Fibroblast of the aortic adventitia (primary cell): ENCODE measurements at places on chromosomes 5 and 9.

DNA sequence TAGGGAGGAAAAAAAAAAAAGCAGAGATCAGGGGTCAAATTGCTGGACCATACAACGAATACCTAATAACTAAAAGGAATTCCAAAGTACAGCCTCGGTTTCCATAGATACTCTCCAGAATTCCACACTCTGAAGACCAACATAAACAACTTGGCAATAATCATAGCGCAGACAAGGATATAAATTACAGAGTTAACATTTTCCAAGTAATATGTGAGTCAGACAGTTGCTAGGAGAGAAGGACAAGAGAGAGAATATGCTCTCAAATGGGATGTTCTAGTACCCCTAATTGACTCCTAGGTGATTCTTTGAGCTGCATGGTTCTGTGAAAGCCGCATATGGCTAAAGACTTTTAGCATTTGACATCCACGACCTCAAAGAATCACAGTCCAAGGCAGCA lies 165.2 kb downstream of the FRMD3 start:
- no peak for DNase-seq

DNA sequence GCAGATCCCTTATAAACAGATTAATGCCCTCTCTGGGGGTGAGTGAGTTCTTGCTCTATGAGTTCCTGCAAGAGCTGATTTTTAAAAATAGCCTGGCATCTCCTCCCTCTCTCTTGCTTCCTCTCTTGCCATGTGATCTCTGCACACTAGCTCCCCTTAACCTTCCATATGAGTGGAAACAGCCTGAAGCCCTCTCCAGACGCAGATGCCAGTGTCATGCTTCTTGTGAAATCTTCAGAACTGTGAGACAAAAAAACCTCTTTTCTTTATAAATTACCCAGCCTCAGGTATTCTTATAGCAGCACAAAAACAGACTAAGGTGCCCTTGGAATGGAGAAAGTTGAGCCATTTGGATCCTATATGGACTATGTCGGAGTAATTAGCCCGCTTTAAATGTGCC lies 559.7 kb upstream of the CYLC2 start:
- no peak for DNase-seq

GRCh38 chr9:35892051-35892450 lies 14.0 kb upstream of the HRCT1 start:
- no peak for DNase-seq

DNA sequence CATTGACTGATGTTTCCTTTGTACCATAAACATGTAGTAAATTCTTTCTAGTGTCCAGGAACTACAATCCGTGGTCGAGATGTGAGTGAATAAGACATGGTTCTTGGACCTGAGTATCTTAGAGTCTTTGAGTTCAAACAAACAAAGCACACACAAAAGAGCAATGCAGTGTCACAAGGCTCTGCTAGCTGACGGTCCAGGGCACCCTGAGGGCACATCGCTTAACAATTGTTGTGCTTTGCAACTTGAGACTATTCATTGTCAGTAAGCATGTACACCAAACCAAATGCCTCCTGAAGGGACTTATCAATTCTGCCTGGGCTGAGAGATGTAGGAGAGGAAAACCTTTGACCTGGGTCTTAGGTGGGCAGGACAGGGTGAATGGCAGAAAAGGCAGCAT lies 84.8 kb downstream of the CAMK4 start:
- DNase-seq = no peak

DNA sequence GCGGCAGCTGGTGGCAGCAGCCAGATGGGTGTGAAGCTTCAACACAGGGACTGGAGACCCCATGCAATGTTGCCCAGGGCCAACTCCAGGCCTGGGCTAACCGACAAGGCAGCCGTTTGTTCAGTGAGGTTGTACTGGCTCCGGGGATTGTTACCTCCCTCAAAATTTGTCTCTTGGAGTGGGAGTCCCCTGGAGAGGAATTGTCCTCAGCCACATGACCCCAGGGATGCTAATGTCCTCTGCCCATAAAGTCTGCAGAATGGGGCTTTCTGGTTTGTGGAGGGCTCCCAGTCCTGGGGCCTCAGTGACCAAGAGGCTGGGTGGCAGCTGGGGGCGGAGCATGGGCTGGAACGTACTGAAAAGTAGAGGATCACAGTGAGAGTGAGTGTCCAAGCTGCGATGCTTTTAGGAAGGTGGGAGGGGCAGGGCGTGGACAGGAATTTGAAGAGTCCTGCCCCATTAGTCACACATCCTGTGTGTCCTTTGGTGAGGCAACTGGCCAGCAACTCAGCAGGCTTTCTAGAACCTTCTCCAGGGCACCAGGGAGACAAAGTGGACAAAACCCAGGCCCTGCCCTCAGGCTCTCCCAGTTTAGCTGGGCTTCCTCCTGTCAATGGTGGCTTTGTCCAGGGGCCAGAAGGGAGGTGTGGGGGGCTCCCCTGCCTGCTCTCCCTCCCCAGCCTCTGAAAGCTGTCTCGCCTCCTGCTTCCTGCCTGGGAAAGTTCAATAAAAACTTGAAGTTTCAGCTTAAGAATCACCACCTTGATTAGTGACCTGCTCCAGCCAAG lies 114.0 kb downstream of the NSG2 start:
- no peak for DNase-seq

DNA sequence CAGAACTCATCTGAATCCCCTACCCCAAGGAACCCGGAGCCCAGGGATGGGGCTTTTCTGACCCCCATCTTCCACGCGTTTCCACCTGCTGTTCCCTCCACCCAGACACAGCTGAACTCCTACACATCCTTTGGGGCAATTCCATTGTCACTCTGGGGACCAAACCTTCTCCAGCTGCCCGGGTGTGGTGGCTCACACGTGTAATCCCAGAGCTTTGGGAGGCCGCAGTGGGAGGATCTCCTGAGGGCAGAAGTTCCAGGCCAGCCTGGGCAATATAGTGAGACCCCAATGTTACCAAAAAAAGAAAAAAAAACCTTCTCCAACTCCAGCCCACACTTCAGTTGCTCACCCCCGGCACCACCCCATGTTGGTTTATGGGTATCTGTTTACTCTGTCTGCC lies 8.1 kb downstream of the EPB41L4B start:
- DNase-seq = no peak

GRCh38 chr5:5793242-5794117 lies 371.0 kb downstream of the ICE1 start:
- DNase-seq = no peak

- DNase-seq = no peak
Observed at GRCh38 chr5:118314931-118315330, 673.4 kb downstream of the DTWD2 start.

GRCh38 chr9:131433302-131433854 lies 39.5 kb downstream of the PRRC2B start:
- DNase-seq = no peak

GRCh38 chr9:137607141-137607857 lies 1.8 kb downstream of the ARRDC1 start:
- no peak for DNase-seq

GRCh38 chr9:1726993-1727759 lies 288.0 kb upstream of the SMARCA2 start:
- DNase-seq = no peak

DNA sequence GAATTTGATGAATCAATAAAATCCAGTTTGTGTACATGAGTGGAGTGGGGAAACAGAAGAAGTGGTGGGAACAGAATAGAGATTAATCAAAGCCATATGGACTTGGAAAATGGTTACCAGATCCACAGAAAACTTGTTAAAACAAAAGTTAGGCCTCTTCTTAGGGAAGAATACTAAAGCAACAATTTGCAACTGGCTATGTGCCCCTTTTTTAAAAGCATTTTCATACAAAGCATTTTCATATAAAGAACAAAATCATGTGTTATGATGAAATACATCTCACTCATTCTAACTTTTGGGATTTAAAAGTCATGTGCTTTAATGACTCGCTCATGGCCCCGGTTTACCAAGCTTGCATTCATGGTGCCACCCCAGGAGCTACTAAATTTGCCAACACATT lies 276.9 kb downstream of the EFNA5 start:
- DNase-seq = peak; percentile 39

DNA sequence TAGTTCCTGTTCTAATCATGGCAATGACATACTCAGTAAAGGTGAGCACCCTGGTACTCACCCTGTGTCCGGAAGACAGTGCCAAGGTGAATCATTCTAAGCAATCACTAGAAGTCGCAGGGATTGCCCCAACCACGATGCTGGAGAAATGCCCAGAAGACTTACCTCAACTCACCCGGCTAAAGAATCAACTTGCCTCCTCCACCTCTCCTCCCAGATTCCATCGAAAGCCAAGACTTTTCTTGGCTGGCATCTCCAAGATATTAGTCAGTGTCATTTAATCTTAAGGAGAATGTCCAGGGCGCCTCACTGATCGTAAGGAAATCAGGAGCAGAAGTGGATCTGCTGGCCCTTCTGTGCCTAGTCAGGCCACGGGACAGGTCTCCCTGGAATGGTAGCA lies 204.9 kb downstream of the ERCC6L2 start:
- no peak for DNase-seq

GRCh38 chr5:150758203-150758530 lies 650 bp downstream of the DCTN4 start:
- no peak for DNase-seq

DNA sequence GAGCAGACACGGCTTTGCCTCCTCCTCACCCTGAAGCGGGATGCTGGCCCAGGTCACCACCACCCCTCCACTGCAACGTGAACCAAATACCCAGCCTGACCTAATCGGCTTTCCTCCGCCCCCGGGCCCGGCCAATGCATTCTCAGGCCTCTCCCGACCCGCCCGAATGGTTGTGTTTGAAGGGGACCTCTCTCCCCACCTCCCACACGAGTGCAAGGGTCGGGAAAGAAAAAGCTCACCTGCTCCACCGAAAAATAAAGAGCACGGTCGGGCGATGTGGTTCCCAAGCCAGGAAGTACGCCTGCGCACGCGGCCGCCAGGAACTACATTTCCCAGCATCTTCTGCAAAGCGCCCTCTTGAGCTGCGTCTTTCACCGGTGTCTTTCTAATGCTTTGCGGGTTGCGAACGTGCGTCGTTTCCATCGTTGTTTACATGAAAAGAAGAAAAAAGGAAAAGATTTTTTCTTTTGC lies at the start of gene ZNF883:
Gene ZNF883 (minus strand): TSS at position 282 of the 471 bp plus-strand sequence.
- DNase-seq = peak; percentile 49

DNA sequence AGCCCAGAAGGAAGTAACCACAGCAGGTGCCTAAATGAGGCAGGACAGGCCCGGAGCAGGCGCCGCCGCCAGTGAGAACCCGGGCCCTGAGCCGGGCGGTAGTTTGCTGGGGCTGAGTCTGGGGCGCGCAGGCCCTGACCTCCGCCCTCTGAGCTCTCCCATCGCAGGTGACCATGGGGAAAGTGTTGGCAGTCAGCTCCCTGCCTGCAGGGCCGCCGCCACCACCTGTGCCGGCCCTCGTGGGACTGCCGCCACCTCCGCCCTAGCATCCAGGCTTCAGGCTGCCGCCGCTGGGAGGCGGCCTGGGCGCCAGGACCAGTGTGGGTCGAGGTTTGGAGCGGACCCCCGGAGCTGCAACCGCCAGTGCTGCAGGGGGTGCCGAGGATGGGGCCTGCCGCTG lies 61.1 kb downstream of the TARS1 start:
- no peak for DNase-seq

GRCh38 chr5:35819668-35820067 lies 37.0 kb upstream of the IL7R start:
- no peak for DNase-seq

- no peak for DNase-seq
Observed at GRCh38 chr5:170000155-170000554, 19.9 kb upstream of the INSYN2B start.

DNA sequence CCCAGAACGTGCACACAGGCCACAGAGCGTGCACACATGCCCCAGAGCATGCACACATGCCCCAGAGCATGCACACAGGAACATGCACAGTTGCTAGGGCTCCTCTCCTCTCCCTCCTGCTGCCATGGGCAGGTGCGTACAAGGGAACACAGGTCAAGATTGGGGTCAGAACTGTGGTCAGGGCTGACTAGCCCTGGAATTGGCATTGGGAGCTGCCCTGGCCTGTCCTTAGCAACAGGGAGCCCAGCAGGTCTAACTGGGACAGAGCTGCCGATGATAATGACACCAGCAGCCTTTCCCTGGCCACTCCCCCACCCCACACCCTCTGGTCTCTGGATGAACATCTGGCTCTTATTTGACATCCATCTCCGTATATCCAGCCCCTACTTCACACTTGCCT lies 8.0 kb downstream of the PCDH1 start:
- DNase-seq = no peak

- peak; percentile 68 for DNase-seq
Observed at GRCh38 chr9:83355024-83355444, 183.2 kb downstream of the FRMD3 start.

- DNase-seq = peak; percentile 71
Observed at GRCh38 chr5:142600611-142601358, 85.1 kb downstream of the FGF1 start.

GRCh38 chr5:163104464-163104863 lies 332.9 kb upstream of the CCNG1 start:
- DNase-seq = no peak

GRCh38 chr9:135021393-135021789 lies 66.1 kb upstream of the OLFM1 start:
- no peak for DNase-seq

DNA sequence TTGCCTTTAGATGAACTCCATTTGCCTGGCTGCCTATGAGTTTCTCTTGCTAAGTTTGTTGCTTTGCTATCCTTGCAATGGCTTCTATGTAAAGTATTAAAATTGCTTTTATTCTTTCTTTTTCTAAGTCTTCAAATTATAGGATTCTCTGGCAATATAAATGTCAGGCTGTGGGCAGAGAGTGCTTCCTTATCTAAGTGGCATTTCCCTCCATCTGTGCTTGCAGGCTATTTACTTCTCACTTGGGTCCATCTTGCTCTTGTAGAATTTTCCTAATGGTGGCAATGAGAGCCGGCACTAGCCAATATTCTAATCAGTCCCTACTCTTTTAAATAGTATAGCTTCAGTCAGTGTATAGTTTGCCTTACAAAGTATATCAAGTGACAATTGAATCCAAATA lies 63.3 kb downstream of the FAM174A start:
- DNase-seq = no peak

DNA sequence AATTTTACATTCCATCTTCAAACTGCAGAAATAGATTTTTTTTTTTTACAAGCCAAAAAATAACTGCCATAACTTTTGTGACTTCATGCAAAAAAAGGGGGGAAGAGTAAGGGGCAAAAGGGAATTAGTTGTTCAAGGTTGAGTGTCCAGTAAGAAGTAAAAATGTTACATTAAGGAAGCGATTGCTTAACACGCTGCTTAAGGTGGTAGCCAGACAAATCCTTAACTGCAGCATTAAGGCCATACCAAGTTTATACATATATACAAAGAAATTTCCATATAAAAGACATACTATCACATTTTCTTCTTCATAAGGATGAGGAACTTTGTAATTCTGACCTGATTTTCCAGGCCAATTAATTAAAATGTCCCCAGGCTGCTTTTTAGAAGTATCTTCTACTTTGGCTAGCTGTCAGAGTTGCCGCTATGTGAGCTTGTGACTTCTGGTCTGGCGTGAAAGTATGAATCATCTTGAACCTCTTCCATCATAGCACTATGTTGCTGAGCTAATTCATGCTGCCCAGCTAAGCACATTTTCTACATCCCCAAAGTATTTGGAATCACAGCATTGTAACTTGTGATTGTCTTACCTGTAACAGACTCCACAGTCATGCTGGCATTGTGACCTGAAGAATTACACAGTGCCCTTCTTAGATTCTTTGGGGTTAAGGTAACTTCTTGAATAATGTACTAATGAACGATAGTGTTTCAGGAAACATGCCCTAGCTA lies 40.0 kb downstream of the G3BP1 start:
- DNase-seq = peak; percentile 80
